ENCODE measurements at places on chromosomes 12 and 14. TPM values are rescaled to one million over a fixed set of nuclear protein-coding genes. Genes with fewer than 3 reads are reported as not detected.

DNA sequence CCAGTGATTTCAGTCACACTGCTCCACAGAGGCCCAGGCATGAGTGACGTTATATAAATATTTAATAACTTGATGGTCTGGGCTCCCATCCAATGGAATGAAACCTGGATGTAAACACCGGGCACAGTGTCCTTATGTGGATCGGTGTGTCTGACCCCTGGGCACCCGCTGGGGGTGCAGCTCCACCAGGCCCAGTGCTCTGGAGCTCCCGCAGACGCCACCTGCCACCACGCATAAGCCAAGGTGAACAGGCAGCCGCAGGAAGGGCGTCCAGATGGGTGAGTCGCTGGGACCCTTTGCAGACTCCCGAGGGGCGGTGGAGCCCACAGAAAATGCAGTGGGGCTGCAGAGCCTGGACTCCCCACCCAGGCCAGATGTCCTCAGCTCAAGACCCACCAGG lies 121.6 kb downstream of the SCARB1 start:
- no peak for DNase-seq

DNA sequence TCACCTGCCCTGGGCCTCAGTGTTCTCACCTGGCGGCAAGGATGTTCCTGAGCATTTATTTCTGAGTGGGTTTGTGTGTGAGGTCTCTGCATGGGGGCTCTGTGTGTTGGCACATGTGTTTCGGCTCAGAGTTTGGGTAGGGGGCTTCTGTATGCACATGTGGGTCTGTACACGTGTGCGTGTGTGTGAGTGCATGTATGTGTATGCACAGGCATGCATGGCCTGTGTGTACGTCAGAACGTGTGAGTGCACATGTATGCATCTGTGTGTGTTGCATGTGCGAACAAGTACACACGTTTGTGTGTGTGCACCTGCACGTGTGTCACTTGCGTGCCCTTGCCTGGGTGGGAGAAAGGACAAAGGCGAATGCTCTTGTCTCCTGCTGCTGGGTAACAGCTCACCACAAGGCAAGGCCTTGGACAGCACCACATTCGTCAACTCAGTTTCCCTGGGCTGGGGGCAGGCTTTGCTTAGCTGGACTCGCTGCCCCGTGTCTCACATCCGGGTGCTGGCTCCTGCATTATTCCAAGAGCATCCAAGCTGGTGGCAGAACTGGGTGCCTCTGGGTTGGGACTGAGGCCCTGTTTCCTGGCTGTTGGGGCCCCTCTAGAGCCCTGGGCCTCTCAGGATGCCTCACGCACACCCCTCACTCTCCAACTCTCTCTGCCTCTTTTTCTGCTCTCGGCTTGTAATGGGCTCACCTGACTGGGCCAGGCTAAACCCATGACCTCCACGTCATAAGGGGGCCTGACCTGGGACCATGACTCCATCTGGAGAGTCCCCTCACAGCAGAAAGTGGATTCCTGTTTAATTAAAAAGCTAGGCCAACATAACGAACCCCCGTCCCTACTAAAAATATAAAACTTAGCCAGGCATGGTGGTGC lies 153.6 kb upstream of the C14orf180 start:
- DNase-seq: peak; percentile 13

Gene GPRC5D
- not detected for total RNA-seq

DNA sequence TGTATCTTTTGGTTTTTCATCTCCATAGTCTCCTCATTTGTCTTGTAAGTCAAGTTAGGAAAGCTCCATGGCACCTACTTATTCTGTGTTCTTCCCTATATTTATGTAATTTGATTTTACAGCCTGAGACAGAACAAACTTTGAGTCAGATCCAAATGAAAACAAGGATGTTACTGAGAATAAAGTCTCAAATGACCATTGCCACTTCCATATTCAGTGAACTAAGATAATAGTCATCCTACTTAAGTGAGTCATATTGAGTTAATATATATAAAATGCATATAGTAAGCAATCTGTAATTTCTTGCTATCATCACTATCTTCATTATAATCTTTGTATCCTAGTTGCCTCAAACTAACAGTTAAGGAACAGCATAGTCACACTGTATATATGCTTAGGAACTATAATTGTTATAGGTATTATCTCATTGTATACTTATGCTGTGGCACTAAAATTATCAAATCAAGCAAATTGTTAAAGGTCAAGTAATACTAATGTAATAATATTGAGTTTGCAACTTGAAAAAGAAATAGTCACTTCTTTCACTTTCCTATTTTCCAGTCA lies 30.8 kb downstream of the TMTC3 start:
- DNase-seq: no peak
